ENCODE measurements at places on chromosomes 6 and 20.

DNA sequence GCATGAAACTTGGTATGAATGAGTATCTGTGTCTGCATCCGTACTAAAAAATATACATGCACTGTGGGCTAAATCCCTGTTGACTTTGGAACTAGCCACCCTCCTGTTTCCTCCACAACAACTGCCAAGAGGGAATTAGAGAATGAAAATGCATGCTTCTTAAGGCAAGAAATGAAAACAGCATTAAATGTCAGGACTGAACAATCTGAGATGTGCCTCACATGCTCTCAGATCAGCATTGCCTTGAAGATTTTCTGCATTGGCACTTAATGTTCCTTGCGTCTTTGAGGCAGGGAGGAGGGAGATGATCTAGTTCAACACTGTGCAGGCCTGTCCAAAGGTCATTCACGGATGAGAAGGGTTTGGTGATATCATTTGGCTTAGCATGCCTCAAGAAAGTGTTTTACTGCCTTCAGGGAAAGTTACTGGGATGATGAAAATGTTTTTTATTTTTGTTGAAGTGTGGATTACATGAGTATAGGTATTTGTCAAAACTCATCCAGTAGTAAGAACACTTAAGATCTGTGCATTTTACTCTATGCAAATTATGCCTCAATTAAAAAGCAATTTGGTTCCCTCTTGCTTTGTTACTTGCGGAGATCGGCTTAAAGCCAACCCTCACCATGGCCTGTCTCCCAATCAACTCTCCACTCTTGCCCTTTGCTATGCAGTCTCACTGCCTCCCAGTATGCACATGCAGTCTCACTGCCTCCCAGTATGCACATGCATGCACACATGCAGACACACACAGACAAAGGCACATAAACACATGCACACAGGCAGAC is 47.5 kb upstream of the RIN2 start:
- DNase-seq: no peak

DNA sequence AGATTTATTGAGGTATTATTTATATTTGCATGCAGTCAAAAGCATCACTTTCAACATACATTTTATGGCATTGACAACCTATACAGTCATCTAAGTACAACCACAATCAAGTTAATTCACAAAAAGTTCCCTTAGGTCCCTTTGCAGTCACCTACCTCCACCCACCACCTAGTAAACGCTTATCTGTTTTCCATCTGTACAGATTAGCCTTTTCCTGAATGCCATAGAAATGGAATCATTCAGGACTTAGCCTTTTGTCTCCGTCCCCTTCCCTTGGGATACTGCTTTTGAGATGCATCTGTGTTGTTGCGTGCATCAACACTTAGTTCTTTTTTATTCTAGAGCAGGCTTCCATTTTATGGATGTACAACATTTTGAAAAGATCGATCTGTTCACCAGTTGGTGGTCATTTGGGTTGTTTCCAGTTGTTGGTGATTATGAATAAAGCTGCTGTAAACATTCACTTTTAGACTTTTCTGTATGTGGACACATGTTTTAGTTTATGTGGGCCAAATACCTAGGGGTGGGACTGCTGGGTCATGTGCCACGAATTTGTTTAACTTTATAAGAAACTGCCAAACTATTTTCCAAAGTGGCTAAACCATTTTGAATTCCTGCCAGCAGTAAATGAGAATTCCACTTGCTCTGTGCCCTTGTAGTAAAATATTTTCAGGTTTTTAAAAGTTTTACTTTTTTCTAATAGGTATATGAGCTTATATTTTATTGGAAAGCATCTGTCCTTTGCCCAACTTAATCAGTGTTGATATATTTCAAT is 17.6 kb upstream of the IFNGR1 start:
- no peak for DNase-seq

DNA sequence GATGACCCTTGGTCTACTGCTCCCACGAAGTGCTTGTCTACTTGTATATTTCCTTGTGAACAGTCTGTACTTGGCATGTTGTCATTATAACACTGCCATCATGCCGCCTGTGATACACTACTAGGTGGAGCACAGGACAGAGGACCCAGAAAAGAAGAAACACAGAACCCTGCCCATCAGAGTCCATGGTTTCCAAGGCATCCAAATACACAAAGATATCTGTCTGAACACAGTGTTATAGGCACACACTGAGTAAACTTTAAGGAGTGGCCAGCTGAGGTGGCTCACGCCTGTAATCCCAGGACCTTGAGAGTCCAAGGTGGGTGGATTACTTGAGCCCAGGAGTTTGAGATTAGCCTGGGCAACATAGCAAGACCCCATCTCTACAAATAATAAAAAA is 110.5 kb upstream of the SLC2A12 start:
- DNase-seq: no peak

GRCh38 chr6:132764370-132764769 is 6.7 kb upstream of the VNN2 start:
- DNase-seq: no peak

DNA sequence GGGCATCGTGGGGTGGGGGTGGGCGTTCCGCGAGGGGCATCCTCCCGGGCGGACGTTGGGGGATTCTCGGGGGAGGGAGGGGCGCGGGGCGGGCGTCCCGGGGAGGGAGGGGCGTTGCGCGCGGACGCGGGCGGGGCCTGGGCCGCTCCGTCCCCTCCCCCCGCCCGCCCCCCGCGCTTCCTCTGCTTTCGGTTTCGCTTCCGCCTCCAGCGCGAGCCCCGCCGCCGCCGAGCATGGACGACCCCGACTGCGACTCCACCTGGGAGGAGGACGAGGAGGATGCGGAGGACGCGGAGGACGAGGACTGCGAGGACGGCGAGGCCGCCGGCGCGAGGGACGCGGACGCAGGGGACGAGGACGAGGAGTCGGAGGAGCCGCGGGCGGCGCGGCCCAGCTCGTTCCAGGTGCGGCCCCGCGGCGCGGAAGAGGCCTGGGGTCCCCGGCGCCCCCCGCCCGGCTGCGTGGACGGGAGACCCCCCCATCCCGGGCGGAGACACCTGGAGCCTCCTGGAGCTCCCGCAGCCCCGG is at the start of gene OGFR:
OGFR (plus strand) TSS at position 209 of the 528 bp plus-strand sequence; CDS start at position 234, 25 bp downstream.
- DNase-seq: no peak

- DNase-seq: no peak
Observed at GRCh38 chr20:47027042-47027441, 132.4 kb downstream of the EYA2 start.

DNA sequence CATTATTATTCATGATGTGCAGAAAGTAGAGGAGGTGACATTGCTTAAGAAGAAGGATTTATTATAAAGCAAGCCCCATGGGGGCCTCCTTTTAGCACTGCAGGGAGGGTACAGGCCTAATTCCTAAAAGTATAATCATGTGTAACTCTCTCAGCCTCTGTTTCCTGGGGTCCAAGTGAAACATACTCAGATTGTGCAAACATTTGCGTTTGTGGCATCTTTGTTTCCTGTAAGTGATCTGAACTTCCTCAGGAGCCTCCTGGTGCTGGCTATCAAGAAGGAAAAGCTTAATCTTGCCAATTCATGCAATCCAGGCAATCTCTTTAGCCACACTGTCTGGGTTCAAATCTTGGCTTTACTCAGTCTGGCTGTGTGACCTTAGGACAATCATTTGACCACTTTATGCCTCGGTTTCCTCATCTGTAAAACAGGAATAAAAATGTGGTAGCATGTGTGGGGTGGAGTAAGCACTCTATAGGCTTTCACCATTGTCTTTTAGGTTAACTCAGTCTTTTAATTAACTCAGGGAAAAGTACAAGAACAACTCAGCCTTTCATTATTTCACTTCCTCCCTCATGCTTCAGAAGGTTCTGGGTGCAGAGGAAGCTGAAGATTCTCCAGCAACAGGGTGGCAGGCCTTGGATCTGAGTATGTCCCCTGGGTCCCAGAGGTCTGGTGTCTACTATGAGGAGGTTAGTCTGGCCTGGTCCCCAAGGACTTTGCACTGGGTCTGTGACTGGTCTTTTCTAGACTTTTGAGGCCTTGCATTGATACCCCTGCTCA is 831 bp upstream of the SIRPB2 start:
- DNase-seq: no peak

DNA sequence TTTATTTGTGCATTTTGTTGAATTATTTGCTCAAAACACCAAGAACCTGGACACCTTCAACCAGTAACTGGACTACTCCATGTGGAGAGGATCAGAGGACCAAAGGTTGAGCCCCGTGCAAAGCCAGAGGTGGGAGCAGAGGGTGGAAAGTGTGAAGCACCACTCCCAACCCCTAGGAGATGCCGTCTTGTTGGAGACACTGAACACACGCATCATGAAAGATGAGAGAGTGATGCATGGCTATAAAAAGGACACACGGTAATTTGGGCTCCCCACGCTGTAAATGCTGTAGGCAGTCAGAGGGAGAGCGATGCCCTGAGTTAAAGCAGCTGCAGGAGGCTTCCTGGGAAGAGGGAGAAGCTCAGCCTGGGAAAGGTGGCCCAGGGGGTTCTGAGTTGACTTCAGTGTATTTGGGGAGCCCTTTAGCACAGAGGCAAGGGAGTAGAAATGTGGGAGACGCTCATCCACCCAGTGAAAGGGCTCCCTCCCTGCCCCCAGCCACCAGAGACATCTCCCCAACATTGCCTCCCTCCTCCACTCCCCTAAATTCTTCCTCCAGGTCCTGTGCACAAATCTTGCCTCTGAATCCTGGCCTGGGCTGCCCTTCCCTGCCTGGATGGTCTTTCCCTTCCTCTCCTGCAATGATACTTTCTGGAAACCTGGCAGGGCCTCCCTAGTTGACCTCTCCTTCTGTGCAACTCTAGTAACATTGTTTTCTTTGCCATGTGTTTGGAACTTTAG is 55.8 kb upstream of the IYD start:
- no peak for DNase-seq

- DNase-seq: no peak
Observed at GRCh38 chr20:7003598-7003997, 236.1 kb downstream of the BMP2 start.

DNA sequence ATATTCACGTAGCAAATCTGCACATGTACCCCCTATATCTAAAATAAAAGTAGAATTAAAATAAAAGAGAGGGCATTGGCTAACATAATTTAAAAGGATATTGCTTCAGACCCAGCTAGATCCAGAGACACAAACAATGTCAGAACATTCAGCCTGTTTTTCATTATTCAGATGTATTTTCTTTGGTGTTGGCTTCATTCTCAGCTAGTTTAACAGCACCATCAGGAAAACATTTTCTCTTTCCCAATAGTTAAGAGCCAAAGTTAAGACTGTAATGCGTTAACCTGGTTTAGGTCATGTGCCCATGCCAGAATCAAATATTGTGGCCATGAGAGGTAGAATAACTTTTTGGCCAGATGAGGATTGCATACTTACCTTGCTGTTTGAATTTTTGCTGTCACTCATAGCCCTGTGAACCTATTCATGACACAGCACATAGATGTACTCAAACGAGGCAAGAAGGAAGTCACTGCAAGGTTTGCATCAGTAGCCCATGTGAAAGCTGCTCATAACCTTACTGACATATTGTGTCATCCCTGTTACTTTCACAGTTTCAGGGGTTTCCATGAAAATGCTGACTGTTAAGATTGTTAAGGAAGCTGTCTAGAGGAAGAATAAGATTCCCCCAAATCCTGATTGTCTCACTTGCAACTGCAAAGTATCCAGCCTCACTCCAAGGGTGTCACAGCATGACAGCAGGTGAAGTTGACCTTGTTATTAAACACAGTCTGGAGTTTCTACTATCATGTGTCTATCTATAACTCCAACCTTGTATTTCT is 233.1 kb downstream of the PACRG start:
- no peak for DNase-seq

DNA sequence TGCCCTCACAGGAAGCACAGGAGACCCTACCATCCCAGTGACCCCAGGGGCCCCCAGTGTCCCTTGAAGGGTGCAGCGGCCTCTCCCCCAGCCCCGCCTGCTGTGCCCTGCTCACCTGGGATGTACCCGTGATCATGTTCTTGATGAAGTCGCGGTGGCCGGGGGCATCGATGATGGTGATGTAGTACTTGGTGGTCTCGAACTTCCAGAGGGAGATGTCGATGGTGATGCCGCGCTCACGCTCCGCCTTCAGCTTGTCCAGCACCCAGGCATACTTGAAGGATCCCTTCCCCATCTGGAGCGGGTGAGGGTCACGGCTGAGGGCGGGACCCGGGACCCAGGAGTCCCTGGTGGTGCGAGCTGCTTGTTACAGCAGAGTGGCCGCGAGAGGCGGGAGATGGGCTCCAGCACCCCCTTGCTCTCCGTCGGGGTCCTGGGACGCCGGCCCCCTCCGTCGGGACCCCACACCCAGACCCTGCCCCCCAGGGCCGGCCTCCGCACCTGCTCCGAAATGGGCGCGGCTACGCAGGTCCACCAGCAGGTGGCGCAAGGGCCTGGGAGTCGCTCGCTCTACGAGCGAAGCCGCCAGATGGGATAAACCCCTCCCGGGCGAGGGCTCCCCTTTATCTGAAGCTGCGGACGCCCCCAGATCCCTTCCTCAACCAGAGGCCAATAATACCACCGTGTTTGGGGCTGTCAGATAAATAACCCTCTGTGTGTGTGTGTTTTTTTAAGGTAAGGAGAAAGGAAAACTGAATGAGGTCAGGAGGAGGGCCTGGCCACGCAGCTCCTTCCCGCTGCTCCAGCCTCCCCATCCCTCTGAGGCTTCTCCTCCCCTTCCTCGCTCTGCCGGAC is 2.9 kb downstream of the EEF1A2 start:
- peak; percentile 34 for DNase-seq

DNA sequence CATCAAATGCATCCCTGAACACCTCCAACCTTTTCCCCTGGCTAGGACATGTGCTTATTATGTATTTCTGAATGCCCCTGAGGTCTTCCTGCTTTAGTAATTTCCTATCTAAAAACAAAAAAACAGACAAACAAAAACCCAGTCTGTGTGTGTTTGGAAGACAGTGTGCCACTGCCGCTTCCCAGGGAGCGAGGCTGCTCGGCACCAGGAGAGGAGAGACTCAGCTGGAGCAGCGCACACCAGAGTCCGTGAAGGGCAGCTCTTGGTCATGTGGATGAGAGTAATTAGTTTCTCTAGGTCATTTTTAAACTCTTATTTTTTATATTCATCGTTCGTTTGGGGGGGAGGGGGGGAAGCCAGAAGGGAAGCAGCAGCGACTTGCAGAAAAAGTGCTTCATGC is 10.0 kb upstream of the ANKRD60 start:
- no peak for DNase-seq

DNA sequence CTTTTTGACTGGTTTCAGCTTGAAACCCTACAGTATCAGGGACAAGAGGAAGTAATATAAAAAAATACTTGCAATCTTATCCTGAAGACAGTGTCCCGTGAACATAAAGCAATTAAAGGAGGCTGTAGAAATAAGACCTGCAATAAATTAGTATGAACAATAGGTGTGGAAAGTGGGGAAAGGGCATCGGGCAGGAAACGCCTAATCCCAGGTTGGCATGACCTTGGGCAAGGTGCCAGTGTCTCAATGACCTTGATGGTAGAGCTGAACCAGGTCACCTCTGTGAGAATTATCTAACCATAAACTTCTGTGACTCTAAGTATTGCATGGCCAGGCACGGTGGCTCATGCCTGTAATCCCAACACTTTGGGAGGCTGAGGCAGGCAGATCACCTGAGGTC is 115.2 kb downstream of the LY86 start:
- DNase-seq: no peak

DNA sequence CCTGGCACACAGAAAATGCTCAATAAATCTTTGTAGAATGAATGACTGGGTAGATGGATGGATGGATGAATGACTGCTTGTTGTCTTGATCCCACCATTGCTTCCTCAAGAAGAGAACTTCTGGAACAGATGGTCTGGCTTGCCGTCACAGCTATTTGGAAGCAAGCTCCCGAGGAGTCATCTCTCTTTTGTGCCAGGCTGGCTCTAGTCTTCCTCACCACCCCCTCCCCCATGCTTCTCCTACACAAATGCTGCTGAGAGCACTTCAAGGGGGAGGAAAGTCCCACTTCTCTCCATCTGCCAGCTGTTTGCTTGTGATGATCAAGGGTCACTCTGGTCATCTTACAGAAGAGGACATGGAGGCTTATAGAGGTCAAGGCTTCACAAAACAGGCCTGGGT is 11.6 kb upstream of the KCNG1 start:
- DNase-seq: no peak

Data from putamen (tissue), 1 donor.